ENCODE measurements at places on chromosomes 12 and 14. TPM values are rescaled to one million over a fixed set of nuclear protein-coding genes. Genes with fewer than 3 reads are reported as not detected.

DNA sequence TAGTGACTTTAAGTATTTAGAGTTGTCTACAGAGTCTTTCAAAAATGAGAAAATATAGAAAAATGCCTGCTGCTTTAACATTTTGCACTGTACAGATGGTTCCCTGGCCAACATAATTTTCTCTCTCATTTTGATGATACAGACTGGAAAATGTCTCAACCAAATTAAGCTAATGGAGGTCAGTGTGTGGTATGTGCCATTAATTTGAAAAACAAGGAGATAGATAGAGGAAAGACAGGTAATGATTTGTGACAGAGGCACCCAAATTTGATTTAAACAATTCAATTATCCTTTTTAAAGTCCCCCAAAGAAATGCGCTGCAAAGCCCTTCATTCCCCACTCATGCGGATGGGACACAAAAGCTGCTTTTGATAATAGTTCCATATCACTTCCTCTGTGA lies 140.0 kb downstream of the ASCL1 start:
- DNase-seq = no peak

- no peak for DNase-seq
Observed at GRCh38 chr14:50822501-50823042, 8.4 kb downstream of the NIN start.

DNA sequence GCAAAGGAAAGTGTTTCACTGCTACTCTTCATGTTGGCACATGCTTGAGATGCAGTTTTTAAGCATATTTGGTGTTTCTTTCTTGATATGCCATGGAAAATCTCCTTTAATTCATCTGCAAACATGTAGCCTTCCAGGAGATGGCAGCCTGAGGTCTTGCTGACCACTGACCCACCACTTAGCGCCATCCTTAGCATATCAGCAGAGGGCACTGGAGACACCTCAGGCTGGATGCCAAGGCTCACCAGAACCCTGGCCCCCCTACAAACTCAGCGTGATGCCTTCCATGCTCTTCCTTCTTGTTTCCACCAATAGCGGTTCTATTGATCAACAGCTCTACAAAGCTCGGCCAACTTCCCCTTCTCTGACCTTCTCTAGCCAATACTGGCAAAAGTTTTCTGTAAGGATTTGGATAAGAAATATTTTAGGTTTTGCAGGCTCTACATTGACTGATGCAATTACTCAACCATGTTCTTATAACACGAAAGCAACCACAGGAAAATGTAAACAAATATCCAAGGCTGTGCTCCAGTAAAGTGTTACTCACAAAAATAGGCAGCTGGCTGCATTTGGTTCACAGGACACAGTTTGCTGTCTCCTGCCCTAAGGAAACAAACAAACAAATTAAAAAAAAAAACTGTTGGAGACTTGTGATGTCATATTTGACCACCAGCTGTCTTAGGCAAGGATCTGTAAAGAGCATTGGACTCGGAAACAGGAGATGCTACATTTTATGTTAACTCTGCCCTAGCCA lies 209.7 kb downstream of the SLC15A4 start:
- no peak for DNase-seq

DNA sequence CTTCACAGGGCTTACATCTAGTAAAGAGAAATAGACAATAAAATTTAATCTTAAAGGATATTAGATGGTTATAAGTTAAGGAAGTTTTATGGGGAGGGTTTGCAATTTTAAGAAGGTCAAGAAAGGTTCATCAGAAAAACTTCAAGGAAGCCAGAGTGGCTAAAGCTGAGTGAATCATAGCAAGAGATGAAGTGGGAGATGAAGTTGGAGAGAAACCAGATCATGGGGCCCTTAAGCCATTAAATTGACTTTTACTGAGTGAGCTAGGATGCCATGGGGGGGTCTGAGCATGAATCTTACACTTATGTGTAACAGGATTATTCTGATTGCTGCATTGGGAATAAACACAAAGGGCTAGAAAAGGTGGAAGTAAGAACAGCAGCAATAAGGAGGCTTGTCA lies 189.2 kb downstream of the LRIG3 start:
- DNase-seq = no peak

GRCh38 chr14:89765346-89765745 lies 189.2 kb downstream of the EFCAB11 start:
- no peak for DNase-seq

- DNase-seq = no peak
Observed at GRCh38 chr14:89574420-89574819, 157.4 kb upstream of the FOXN3 start.

DNA sequence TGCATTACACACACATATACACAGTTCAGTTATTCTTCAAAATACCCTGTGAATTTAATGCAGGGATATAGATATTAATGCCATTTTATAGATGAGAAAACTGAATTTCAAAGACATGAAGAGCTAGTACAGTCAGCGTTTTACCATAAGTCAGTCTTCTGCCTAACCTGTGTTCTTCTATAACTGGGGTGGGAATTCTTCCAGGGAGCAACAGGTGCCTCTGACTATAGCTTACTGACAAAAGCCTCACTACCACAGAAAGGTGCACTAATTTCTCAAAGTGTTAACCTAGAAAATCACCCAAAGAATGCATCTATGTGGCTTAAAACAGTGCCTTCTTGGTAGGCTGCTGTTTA lies 84.4 kb downstream of the STXBP6 start:
- DNase-seq = no peak

- no peak for DNase-seq
Observed at GRCh38 chr14:50038398-50039119, 77.8 kb downstream of the VCPKMT start.

- no peak for DNase-seq
Observed at GRCh38 chr14:68687746-68688145, 105.1 kb downstream of the ZFP36L1 start.

DNA sequence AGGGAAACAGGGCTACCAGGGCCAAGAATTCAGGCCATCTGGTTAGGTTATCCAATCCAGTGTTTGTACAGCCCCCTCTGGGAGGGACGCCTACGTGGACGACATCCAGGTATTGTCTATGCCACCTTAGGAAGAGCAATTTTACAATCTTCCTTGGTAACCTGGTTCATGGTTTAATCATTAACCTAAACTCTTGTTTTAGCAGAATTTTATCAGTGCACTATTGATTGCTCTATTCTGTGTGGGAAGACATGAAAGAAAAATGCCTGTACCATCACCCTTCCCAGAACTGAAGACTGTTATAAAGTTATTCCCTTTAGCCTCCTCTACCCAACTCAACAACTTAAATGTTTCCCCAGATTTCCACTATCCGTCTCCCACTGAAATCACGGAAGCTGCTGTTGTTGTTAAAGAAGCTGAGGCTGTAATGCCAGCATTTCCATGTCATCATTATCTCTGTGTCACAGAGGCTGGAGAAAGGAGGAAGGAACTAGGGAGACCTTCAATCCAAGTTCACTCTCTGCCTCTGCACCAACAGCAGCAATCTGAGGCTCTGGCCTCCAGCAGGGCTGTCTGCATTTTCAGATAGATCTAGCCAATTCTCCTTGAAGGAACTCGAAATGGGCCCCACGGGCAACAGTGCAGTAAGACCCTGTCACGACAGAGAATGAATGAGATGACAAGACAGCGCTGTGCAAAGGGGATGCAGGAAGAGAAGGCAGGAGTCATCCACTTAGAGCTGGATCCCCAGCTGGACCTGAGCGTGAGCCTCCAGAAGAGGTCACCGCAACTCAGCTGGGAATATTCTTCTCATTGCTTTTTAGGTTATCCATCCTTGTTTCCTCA lies 183.4 kb upstream of the GZMB start:
- no peak for DNase-seq

DNA sequence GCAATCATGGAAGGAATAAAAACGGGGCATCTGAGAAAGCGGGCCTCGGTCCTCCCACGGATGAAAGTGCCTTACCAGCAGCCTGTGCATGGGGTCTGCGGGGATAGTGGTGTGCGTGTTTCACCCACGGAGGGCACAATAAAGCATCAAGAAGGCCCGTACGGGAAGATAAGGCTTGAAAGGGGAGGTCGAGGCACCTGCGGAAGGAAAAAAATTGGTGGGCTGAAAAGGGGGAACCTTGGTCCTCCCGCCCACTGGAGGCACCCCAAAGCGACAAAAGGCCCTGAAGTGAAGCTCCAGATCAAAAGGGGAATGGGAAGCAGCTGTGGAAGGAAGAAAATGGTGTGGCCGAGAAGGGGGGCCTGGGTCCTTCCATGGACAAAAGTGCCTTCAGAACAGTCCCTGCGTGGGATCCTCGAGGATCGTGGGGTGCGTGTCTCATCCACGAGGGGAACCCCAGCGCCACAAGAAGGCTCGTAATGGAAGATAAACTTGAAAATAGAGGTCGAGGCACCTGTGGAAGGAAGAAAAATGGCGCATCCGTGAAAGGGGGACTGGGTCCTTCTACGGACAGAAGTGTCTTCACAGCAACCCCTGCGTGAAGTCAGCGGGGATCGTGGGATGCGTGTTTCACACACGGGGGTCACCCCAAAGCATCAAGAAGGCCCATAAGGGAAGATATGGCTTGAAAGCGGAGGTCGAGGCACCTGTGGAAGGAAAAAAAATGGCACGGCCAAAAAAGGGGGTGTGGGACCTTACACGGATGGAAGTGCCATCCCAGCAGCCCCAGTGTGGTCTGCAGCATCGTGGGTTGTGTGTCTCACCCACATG lies 276.9 kb downstream of the ALG10 start:
- DNase-seq = no peak

DNA sequence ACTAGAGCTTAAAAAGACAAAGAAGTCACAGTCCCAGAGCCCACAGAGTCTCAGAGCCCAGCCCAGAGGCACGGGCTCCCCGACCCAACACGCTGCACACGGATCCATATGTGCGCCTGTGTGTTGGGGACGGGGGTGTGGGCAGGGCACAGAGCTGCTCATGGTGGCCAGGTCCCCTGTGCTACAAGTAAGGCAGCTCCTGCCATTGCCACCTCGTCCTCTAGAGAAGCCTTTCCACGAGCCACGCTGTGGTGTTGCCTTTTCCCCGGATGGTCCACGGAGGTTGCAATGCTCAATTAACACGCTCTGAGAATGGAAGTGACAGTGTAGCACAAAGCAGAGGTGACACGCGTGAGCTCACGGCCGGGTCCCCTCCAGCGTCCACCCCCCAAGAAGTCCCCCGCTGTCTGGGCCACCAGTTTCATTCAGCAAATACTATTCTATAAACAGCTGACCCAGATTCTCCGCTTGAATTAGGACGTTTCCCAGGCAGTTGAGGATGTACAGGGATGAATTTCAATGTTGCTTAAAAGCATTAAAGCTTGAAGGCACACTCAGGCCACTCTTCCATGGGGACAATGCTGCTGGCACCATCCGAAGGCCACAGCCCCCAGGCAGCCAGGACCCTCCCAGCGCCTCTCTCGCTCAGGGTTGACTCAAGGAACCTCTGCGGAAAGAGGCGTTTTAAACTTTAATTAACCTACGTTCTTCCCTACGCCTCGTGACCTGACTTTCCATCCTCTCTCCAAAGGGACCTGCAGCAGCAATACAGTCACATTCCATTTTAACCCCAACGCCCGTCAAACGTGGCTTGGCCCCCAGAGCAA lies 22.7 kb upstream of the EIF5 start:
- DNase-seq = no peak

DNA sequence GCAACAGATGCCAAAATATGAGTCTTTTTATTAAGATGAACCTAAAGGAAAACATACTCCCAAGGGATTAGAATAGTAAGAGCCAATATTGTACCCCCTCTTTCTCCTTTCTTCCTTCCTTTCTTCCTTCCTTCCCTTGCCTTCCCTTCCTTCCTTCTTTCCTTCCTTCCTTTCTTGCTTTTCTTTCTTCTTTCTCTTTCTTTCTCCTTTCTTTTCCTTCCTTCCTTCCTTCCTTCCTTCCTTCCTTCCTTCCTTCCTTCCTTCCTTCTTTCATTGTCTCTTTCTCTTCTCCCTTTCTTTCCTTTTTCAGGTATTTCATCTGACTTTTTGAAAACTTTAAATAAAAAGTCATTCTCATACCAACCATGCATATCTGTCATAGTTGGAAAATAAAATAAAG lies 892.5 kb downstream of the LRFN5 start:
- DNase-seq = no peak

- no peak for DNase-seq
Observed at GRCh38 chr14:104458845-104459244, 120.7 kb upstream of the C14orf180 start.

- no peak for DNase-seq
Observed at GRCh38 chr12:77025782-77026314, 39.5 kb downstream of the E2F7 start.

DNA sequence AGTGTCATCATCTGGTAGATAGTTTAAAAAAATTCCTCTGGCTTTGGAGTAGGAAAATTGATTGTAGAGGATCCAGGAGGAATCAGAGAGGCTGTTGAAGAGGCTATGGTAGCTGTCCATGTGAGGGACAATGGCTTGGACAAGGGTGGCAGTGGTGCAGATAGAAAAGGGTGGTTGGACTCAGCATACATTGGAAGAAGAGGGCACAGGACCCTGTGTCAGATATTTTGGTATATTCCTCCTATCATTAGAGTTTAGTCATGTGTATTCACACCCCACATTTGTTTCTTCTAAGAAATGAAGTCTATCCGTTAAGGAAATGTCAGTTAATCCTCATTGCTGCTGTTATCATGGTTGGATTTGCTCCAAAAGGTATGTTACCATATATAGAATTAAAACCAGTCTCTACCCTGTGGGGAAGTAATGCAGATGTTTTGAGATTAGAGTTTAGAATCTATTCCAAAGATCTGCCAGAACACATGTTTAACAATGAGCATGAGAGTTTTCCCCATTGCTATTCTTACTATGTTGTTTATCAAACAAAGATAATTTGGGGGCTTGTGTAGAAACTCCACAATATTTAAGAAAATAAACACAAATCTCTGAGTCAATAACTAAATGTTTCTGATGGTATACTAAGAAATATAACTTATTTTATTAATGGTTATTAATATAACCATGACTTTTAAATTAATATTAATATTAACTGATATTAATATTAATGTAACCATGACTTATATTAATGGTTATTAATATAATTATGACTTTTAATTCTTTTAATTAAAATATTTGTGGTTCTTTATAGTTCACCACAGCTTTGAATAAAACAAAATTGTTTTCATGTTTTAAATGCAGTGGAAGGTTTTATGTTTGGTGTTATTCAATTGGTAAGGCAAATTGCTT lies 80.9 kb downstream of the CRADD start:
- DNase-seq = no peak

DNA sequence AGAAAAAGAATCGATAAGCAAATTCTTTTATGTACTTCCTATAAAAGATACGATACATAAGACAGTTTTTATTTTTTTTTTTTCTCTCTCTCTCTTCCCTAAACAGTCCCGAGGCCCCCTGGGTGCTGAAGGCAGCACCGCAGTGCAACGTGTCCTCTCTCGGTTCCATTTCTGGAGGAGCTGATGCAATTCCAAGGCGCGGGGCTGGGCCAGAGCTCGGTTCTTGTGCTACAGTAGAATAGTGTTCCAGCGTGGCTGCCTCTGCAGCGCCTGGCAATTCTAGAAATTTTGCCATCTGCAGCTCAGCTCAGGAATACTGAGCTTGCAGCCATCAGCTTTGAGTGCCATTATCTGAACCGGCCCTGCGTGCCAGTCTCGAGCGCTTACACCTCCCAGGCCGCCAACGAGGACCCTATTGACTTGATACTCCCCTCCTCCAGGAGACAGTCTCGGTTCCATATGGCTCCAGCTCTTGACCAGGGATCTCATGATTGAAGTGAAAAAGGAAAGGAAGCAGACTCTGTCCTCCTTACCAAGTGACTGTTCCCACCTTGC lies 630 bp downstream of the ALDH1L2 start:
- no peak for DNase-seq

NABP2 gene
- total RNA-seq = 15.3 TPM

DDX24 gene
- 77.4 TPM for total RNA-seq

RERG gene
- 31.4 TPM for total RNA-seq

OR6C65 gene
- not detected for total RNA-seq

CIDEB gene
- total RNA-seq = 177 TPM

APPL2 gene
- total RNA-seq = 194 TPM

EIF2S3B gene
- not detected for total RNA-seq

KRT74 gene
- total RNA-seq = not detected

GXYLT1 gene
- 13.7 TPM for total RNA-seq

FBLN5 gene
- 61.1 TPM for total RNA-seq

ARHGDIB gene
- 17.1 TPM for total RNA-seq
